CD4-positive, alpha-beta T cell treated with Interleukin-6 for 4 hours (primary cell): ENCODE measurements at places on chromosomes 11 and 22.

DNA sequence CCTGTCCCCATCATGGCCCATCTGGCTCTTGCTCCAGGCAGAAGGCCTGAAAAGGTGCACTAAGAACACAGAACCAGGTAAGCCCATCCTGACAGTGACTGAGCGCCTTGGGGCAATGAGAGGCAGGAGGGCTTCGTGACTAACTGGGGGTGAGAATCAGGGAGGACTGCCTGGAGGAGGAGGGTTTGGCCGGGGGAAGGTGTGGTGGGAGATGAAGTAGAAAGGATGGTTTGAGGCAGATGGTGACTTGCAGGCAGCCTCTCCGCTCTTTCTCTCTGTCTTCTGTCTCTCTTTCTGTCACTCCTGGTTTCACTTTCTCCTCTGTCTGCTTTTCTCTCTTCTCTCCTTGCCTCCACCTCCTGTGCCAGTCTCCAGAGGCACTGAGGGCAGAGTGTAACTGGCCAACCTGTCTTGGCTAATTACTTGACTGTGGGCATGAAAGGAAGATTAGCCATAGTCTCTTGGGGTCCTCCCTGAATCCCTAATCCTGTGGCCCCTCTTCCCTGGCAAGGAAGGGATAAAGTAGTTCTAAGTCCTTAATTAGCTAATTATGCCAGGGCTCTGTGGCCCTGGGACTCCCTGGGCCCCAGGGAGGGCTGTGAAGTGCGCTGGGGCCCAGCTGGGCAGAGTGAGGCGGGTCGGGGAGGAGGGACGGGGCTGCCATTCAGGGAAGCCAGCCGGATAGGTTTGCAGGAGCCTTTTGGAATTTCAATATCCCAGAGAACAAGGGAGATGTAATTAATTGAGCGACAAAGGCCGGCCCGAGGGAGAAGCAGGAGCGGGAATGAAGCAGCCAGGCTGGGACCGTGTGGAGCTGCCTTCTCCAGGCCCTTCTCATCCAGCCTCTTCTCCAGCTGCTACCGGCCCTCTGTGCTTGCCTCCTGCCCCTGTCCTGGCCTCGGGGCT lies 61.1 kb downstream of the CACNA1I start:
- DNase-seq, result no peak

- DNase-seq, result peak; percentile 25
Observed at GRCh38 chr11:117315285-117316196, 515 bp downstream of the BACE1 start.

DNA sequence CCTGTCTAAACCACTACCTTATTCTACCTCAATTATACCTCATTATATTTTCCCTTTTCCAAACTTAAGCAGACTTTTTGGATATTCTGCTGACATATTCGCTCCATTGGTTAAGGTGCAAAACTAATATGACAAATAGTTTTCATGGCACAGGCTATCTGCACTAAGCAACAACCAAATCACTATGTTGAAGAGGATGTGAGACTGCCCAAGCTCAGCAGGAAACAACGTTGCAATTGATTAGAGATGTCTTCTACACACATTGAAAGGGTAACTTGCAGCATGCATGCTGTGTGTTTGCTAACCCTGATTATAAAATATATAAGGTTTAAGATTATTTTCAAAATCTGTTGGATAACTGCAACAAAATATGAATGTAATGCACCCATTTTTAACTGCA lies 61.6 kb downstream of the STK33 start:
- DNase-seq, result no peak

DNA sequence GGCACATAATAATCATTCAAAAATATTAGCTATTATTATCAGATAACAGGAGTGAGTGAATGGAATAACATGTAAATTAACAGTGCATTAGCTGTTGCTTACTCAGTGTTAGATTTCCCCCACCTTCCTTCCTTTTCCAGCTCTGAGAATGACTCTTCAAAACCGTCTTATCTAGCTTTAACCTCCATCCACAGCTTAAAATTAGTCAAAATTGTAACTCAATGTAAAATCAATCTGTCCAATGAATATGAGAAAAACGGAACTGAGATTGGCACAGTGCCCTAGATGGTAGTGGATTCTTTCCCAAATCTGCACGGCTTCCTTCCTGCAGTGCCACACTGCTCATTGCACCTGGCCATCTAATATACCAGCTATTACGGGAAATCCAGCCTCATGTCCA lies 156.8 kb upstream of the BDNF start:
- DNase-seq, result no peak

GRCh38 chr22:37126882-37127281 lies 17.4 kb upstream of the TMPRSS6 start:
- peak; percentile 49 for DNase-seq
